ENCODE measurements at places on chromosomes 5 and 9. TPM values are rescaled to one million over a fixed set of nuclear protein-coding genes. Genes with fewer than 3 reads are reported as not detected.

The ST6GALNAC4 gene
- total RNA-seq = 21.0 TPM

The COL23A1 gene
- 5.0 TPM for total RNA-seq

The CARTPT gene
- not detected for total RNA-seq

The PLCXD3 gene
- 2.9 TPM for total RNA-seq

The HRH2 gene
- total RNA-seq = 0.58 TPM

The TLN1 gene
- total RNA-seq = 179 TPM

The SLC9A3 gene
- 137 TPM for total RNA-seq

The OTP gene
- total RNA-seq = not detected

The C8G gene
- not detected for total RNA-seq

The C5orf52 gene
- total RNA-seq = not detected

The WDR38 gene
- not detected for total RNA-seq

The GZMA gene
- not detected for total RNA-seq

The KIAA0825 gene
- 4.9 TPM for total RNA-seq

The GPR150 gene
- not detected for total RNA-seq

The ADAMTSL1 gene
- 40.6 TPM for total RNA-seq

The RASEF gene
- total RNA-seq = 96.5 TPM

The CBY3 gene
- total RNA-seq = not detected

The KCNMB1 gene
- total RNA-seq = 4.9 TPM

The PCDHB12 gene
- not detected for total RNA-seq

The PTGER4 gene
- total RNA-seq = 10.5 TPM

The BNIP1 gene
- total RNA-seq = 3.6 TPM

The PRRX2 gene
- 1.7 TPM for total RNA-seq

The PPP2R2B gene
- total RNA-seq = not detected

The FAM200C gene
- 0.29 TPM for total RNA-seq

The SEMA6A gene
- 5.7 TPM for total RNA-seq

The POU5F2 gene
- total RNA-seq = 2.3 TPM

The CNTFR gene
- 2.8 TPM for total RNA-seq

The SPINK7 gene
- not detected for total RNA-seq

The HMGCS1 gene
- 58.5 TPM for total RNA-seq

The FAM221B gene
- not detected for total RNA-seq

The CDH10 gene
- total RNA-seq = not detected

The SLCO6A1 gene
- not detected for total RNA-seq

The SIT1 gene
- total RNA-seq = not detected

The DOCK8 gene
- total RNA-seq = 13.8 TPM

The OR13F1 gene
- not detected for total RNA-seq

The ARHGEF28 gene
- total RNA-seq = 130 TPM

The DNM1 gene
- total RNA-seq = 28.6 TPM

The IFNB1 gene
- total RNA-seq = not detected

The ENTREP1 gene
- total RNA-seq = 7.6 TPM

The PCDHB3 gene
- not detected for total RNA-seq

The PALM2AKAP2 gene
- 1.3 TPM for total RNA-seq

The RLN2 gene
- total RNA-seq = not detected

The PLAC8L1 gene
- total RNA-seq = not detected
